ENCODE measurements at places on chromosomes 3 and 15.

DNA sequence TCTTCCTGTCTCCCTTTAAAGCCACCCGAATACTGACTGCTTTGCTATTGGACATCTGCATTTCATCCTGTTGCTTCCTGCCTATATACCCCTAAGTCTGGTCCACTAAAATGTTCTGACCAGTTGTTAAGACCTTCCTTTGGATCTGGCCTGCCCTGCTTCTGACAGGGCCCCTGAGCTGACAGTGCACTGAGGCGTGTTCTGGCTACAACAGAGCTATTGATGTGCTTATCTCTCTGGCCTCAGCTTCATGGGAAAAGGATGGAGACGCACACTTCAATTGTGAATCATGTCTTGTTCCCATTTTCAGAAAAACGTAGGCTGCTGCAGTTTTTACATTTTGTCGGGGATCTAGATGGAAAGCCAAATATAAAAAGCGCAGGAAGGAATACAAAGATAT, 7.1 kb upstream of the P3H2 start:
- no peak for DNase-seq

GRCh38 chr15:51090753-51091152, 4.0 kb downstream of the TNFAIP8L3 start:
- DNase-seq = no peak

DNA sequence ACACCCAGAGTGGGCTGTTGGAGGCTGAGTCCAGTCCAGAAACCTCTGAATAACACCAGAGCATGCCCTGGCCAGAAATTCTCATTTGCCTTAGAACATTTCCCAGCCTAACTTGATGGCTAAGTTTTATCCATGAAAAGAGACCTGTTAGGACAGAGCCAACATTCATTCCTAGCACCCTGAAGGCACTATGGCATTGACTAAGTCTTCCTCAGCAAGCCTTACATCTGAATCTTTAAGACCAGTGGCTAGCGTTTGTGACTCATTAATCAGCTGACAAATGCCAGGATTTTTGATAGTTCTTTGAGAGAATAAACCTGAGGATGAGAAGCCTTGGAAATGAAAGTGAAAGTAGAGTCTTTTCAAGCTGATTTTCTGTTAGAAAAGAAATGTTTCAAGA, 1087.1 kb upstream of the ALCAM start:
- peak; percentile 76 for DNase-seq

DNA sequence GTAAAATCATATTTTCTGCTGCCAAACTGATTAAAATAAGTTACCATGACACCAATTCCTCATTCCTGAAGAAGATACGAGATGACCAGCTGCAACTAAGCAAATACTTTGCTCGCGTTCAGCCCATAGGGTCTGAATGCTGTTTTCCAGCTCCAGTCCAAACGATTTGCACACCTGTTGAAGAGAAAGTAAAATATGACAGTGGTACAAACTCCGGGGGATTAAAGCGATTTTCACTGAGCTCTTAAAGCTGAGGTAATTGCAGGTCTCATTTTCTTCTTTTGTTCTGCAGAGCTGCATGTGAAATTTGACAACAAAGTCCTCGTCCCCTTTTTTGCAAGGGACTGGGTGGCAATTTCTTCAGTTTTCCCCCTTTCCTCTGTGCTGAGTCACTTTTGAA, 118.4 kb downstream of the NR2F2 start:
- no peak for DNase-seq

DNA sequence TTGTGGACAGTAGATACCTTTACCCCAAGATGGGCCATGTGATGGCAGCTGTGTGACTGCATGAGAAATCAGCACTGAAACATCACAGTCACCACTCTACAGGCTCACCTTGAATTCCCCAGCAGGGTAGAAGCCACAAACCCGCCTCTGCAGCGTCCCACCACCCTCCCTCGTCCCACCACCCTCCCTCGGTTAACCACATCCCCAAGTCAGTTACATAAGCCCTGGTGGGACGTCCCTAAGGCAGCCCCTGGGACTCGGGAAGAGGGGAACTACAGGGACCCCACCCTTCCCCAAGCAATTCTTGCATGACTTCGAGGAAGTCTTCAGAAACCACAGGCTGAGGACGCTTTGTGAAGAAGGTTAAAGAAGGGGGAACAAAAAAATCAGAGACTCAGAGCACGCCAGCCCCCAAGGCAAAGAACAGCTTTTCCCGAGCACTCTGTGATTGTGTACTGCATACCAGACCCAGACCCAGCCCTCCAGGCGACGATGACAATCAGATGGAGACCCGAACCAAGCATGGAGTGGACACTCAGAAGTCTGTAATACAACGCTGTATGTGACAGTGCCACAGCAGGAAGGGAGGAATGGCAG, 60.5 kb downstream of the SH3BP5 start:
- no peak for DNase-seq

DNA sequence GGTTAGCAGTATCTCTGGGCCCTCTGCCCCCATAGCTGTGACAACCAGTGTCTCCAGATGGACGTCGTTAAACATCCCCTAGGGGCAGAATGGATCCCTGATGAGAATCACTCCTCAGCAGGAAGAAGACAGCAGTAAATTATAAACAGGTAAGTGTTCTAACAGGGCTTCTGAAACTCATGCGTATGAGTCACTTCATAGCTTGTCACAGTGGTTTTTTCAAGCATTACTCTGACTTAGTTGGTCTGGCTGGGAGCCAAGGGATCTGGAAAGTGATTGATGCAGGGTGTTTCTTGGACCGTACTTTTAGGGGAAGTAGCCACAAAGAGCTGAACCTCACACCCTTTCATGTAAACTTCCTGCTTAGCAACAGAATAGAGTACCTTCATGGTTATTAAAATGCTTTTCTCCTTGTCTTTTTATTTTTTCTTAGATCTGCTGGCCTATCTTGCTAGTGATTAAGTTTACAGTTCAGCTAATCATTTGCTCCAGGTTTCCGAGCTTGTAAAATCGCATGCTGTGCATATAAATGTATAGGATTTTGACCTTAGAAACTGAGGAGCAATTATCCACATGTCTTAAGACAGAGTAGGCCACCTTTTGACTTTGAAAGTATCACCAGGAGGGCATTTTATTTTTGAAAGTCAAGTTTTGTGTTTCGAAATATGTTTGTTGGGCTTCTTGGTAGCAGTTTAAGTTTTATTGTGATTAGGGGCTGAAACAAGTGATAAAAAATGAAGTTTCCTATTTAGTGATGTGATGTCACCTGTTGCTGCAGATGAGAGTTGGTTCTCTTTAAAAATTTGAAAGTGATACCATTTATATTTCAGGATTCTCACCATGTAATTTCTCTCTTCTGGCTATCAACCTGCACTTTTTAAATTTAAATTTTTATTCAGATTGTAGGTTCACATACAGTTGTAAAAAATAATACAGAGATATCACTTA, 333.9 kb downstream of the PTPRG start:
- DNase-seq = peak; percentile 95

- no peak for DNase-seq
These were observed 22.6 kb downstream of the TGFBR2 start for GRCh38 chr3:30628901-30629590.

- no peak for DNase-seq
These were observed 268.0 kb upstream of the PROK2 start for GRCh38 chr3:72052841-72053409.

DNA sequence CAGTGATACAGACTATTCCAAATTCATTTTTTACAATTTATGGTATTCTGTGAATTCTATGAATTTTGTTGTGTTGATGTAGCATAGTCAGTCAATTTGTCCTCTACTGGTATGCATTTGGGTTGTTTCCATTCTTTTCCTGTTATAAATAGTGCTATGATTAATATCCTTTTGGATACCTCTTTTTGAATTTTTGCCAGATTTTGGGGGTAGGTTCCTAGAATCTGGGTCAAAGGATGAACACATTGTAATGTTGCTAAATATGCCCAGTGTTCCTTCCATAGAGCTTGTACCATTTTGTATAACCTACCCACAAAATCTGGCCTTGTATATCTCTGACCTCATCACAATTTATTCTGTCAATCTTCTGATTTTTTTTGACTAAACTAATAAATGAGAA, 44.4 kb upstream of the C3orf38 start:
- DNase-seq = no peak

DNA sequence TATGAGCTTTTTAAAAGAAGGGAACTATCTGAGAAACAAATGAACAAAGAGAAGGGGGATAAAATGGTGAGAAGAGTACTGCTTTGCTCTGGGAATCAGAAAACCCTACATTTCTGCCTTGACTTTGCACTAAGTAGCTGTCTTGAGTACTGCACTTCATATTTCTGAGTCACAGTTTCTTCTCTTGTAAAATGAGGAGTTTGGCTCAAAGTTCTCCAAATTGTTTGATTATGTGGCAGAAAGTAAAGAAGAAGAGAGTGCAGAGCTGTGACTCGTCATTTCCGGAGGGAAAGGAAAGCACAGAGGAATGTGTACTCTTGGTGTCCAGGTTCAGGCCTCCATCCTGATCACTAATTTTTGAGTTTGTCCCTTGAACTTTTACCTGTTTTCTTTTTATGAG, 54.7 kb downstream of the TP63 start:
- peak; percentile 84 for DNase-seq

DNA sequence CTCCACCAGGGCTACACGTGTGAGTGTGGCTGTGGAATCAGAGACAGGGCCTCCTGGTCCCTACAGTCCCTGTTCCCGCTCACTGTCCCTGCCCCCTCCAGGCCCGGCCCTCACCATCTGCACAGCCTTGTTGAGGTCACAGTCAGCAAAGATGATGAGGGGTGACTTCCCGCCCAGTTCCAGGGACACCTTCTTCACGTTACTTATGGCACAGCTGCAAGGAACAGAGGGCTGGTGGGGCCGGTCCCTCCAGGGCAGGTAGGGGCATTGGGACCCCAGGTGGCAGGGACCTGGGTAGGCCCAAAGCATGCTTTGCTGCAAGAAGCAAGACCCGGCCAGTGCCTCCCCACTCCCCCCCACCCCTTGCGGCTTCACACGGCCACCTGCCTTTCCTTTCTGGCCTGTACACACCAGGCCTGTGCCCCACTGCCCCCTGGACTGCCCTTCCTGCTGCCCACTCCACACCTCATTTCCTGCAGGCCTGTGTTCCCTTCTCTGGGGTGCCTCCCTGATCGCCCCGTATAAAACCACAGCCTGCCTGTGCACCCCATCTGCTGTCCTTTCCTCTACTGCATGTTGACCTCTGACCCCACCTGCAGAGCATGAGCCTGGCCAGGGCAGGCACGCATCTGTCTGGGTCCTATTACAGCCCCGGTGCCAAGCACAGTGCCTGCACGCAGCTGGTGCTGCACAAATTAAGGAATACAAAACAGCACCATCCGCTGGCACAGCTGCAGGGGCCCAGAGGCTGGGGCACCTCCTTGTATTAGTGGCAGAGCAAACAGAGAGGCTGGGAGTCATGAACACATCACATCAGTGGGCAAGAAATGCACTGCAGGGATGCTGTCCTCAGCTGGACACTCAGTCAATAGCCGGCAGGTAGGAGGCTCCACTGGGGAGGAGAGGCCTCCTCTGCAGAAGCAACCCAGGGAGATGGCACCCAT, 30.8 kb upstream of the SLC41A3 start:
- no peak for DNase-seq
